Uterus (tissue), 4 donors: ENCODE measurements at places on chromosomes 1 and 21. TPM values are rescaled to one million over a fixed set of nuclear protein-coding genes. Genes with fewer than 3 reads are reported as not detected.

RGS1 gene
- total RNA-seq = 19.4 TPM

PRAMEF15 gene
- not detected for total RNA-seq

RUNX3 gene
- total RNA-seq = 1.7 TPM

FCRL4 gene
- total RNA-seq = not detected

GNL2 gene
- total RNA-seq = 52.0 TPM

RGS16 gene
- 1.2 TPM for total RNA-seq

ZNF683 gene
- total RNA-seq = not detected

PADI4 gene
- total RNA-seq = 1.2 TPM
